ENCODE measurements at places on chromosomes 2 and 18.

DNA sequence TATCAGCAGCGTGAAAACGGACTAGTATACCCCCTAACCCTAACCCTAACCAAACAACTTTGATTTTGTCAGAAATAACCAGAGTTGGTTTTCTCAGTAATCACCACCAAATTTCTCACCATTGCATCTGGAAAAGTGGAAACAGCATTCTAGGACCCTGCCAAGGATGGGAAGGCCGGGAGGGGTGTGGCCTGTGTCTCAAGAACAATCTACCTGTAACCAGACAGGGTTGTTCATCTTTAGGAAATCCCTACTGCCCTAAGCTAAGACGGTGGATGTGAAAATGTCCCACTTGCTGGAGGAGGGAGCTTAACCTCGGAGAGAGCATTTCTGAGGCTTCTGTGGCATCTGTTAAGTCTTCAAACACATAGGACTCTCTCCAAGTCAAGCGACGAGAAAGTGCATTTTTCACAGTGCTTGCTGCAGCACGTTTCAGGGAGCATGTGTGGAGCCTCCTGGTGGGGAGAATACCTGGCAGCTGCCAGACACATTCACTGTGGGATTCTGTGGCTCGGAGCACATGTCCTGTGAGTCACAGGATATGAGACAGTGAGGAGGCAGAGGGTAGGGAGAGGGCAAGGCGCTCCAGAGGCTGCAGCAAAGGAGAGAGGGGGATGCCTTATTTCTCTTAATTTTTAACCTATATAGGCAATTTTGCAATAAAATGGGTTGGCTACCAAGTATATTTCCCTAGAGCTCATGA is 207.5 kb downstream of the SPP2 start:
- DNase-seq, result peak; percentile 98

DNA sequence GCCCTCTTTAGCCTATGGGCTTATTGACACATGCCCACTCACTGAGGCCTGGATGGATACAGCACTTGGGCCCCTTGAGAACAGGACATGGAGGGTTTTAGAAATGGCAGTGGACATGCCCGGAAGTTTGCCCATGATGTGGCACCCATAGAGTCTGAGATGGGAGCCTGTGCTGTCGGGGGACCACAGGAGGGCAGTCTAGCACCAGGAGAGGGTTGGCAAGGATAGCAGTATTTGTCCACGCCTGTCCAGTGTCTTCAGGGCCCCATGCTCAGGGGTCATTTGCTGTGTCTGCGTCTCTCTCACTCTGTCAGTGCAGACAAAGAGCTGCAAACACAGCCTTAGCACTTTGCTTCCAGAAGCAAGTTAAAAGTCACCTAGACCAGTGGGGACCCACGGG is 48.7 kb downstream of the IL1RL2 start:
- DNase-seq, result no peak

DNA sequence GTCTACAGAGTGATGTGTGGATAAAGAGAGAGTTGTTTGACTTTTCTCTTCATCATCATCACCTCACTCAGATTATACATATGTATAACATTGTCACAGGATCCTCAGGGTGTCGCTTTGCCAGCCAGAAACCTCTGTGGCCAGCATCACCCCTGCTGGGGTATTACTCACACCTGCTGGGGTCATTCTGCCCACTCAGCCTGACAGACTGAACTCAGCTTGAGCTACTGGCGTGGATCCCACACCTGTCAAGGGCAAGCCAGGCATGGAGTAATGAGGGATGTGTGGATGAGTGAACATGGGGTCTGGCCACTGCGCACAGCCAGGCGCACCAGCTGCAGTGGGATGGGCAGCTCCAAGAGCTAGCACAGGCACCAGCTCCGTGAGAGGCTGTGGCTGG is 870.6 kb downstream of the CBLN2 start:
- DNase-seq, result peak; percentile 19

- peak; percentile 85 for DNase-seq
Measured at GRCh38 chr2:195319112-195319460, 337.9 kb upstream of the SLC39A10 start.

DNA sequence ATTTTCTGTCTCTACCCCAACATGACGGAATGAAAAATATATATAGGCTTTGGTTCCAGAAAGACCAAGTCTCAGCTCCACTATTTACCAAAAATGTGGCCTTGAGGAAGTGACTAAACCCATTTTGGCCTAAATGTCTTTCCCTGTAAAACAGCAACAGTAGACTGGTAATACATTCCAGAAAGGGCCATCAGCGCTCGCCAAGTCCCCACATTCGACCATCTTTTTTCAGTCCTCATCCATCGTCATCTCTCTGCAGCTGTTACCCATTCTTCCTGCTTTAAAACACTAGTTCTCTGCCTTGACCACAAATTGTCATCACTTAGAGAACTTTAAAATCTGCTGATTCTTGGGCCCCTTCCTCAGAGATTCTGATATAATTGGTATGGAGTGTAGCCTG is 183.8 kb upstream of the CTAGE1 start:
- no peak for DNase-seq

DNA sequence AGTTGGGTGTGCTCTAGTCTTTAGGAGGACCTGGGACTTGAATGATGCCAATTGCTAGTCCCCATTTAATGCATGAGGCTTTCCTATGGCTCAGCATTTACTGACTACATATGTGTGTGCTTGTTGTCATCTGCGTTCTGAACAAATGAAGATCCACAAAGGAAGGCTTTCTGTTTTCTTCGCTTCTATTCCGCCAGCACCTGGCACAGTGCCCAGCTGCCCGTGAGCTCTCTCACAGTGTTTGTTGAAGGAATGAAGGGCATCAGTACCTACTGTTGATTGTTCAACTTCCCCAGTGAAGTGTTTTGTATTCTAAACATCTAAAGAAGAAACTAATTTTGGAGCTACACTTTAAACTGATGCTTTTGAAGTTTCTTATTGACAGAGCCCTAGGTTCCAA is 122.4 kb upstream of the LINC00305 start:
- DNase-seq, result no peak

- DNase-seq, result no peak
Measured at GRCh38 chr2:220916931-220917330, 655.2 kb downstream of the EPHA4 start.

DNA sequence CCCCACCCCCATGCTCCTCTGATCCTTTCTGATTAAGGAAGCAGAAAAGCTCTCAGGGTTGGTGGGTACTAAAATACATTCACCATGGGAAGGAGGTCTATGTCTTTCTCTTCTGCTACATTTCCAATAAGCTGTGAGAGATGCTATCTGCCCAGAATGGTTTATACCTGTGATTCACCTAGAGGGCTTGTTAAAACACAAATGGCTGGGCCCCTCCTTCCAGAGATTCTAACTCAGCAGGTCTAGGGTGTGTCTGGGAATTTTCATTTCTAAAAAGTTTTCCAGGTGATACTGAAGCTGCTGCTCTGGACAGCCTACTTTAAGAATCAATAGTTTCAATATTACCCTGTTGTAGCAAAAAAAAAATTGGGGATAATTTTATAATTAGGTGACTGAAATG is 772.2 kb upstream of the ZEB2 start:
- no peak for DNase-seq

- DNase-seq, result no peak
Measured at GRCh38 chr2:201949181-201949926, 84.3 kb upstream of the FZD7 start.

DNA sequence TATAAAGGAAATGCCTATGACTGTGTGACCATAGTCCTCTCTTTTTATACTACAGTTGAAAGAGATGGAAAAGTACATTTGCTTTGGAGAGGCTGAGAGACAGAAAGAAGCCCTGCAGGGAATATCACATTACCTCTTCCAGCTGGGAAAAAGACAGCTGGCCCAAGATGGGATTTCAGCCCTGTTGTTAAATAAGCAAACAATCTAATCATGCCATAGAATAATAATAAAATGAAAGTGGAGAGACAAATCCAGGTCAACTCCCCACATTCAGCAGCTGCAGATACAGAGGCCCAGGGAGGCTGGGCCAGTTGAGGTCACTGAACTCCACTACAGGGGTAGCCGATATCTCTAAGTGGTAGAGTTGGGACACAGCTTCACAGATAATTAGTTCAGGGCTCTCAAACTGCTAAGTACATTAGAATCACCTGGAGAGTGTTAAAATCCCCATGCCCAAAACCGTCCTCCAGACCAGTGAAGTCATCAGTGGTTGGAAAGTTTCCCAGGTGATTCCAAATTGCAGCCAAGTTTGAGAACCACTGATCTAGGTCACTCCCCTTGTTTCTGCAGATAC is 81.9 kb downstream of the MOGAT1 start:
- DNase-seq, result peak; percentile 37

DNA sequence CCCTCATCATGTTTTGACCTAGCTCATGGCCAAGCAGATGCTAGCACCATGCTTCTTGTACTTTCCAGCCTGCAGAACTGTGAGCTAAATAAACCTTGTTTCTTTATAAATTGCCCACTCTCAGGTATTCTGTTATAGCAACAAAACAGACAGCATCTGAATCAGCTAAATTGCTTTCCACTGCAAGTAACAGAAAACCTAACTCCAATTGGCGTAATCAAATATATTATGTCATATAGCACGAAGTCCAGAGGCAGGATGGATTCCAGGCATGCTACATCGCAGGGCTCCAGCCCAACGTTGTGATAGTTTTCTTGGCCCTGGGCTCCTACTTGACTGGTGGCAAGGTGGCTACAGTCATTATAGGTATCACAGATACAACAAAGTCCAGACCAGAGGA is 10.4 kb upstream of the CUL3 start:
- DNase-seq, result no peak

- DNase-seq, result no peak
Measured at GRCh38 chr2:149355716-149356422, 25.5 kb downstream of the LYPD6 start.

DNA sequence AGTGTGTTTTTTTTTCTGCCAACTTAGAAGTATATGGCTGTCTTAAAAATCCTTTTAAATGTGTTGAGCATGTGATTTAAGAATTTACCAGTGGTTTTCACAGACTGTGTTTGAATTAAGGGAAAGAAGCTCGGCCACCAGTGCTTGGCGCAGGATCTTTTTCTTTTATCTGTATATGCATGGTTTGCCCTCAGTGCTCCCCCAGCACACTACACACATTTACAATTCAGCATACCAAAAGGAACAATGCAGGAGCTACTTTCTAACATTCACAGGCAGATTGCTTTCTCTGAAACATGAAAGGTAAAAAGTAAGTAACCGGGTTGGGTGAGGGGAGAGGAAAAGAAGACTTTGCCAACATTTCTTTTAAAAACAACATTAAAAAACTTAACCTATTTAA is 3.9 kb downstream of the SALL3 start:
- DNase-seq, result no peak

DNA sequence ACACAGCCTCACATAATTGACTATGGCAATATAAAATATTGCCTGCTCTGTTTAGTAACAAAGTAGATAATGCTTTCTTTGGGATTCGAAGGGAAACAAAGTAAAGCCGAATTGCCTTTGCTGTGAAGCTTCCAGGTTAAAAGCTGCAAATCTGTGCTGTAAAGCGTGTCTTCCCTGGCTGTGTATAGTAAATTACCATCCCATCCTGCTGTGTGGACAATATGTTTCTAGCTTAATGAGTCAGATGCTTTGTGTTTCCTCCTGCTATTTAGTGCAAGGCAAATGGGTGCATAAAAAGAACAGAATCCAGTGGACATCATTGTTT is 265.1 kb downstream of the SOCS6 start:
- no peak for DNase-seq

- DNase-seq, result peak; percentile 86
Measured at GRCh38 chr2:54728669-54729120, 5.2 kb downstream of the EML6 start.

GRCh38 chr2:10380048-10380926 is 67.8 kb downstream of the ODC1 start:
- peak; percentile 11 for DNase-seq

DNA sequence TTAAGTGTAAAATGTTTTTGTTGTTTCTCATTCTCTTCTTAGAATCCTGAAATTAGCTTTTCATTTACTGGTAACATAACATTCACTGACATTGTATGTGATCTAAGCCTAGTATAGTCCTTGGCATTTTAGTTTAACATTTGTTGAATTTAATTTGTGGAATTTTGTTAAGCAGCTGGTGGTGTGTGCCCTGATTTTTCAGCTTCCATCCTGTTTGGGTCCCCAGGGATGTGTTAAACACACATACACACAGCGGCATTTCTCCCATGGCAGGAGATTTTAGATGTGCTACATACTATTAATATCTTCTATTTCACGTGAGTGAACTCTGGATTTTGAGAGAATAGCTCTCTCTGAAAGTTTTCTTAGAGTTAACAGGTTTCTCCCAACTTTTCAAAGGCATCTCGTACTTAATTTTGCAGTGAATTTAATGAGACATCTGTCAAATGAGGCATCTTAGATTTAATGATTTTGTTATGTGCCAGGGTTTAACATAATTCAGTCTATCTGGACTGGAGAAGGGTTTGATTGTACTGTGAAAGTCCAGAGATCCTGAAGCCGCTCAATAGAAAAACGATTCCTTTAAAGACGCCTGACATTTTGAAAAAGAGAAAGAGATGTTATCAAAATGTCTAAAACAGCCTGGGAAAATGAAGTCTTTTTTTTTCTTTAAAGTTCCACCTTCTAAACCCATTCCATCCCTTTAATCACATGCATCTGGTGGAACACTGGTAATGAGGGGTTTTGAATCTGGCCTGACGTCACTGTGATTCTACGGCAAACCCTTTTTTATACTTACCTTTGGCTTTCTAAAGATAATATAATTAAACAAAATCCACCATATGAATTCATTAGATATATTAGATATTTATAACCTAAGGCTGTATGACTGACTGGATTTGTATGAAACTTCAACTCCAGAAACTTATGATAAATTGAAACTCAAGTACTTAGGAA is 6.8 kb downstream of the PHLPP1 start:
- no peak for DNase-seq

DNA sequence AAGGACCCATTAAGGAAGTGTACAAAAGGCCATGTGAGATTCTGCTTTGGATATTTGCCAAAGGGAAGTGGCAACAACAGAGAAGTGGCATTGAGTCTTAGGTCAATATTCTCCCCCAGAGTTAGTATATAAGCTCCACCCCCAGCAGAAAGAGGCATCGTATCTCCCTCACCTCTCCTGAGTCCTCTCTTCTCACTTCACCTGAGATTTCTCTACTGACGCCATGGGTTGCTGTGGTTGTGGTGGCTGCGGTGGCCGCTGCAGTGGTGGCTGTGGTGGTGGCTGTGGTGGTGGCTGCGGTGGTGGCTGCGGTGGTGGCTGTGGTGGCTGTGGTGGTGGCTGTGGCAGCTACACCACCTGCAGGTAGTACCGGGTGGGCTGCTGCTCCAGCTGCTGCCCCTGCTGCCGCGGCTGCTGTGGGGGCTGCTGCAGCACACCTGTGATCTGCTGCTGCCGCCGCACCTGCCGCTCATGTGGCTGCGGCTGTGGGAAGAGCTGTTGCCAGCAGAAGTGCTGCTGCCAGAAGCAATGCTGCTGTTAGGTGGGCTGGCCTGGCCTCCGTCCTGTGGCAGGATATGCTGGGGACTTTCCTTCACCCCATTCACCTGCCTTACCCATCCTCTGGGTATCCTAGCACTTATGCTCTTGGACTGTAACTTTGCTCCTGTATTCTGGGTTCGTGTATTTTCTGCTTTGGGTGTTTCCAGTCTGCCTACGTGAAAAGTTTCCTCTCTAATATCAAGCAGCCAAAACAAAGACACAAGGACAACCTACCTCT is 5.9 kb downstream of the SCYGR3 start:
- DNase-seq, result no peak
